Adipocyte (in vitro differentiated cells): ENCODE measurements at places on chromosomes 1 and 21.

- DNase-seq = no peak
Observed at GRCh38 chr1:61282387-61282786, 200.0 kb downstream of the NFIA start.

DNA sequence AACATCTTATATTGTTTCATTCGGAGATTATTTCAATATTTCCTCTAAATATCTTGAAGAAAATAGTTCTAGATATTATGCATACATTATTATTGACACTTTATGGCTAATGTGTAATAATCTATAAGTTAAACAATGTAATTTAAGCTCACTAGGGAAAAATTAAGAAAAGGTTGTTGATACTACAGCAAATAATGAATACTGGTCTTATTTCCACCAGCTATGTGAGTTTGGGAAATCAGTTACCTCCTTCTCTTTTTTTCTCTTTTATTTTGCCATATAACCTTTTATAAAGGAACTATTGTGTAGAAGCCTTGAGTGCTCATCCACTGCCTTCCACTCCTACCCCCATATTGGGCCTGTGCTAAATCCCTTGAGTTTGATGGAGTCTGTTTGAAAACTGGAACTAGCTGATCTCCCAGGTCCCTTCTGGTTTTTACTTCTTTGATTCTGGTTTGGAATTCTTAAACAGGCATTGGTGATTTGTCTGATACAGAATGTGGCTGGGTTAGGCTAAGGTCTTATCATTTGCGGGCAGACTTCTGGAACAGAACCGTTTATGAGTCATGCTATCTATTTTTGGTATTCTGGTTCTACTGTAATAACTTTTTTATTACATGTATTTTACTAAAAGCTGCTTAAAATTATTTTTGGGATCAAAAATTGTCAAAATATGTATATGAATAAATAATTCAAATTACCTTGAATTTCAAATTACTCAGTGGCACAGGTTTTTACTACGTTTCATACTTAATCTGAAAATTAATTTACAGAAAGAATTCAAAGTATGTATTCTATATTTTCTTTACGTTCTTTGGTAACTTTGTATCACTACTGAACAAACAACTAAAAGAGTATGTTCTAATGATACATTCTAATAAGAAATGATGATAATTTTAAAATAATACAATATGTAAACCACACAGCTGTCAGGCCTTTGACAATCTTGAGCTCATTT is 5.0 kb upstream of the CDC14A start:
- no peak for DNase-seq

DNA sequence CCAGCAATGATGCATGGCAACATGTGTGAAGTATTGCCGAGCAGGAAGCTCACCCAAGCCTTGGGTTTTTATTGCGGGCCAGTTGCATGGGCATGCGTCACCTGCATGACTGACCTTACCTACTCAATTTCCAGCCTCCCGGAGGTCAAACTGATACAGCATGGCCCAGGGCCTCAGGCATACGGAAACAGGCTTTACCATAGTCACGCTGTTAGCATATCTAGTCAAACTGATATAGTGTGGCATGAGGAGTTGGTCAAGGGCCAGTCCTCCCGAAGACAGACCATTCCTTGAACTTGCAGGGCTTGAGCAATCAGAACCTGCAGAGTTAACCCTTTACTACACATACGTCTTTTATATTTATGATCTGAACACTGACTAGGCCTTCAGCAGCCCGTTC is 6.4 kb upstream of the DUSP12 start:
- no peak for DNase-seq

DNA sequence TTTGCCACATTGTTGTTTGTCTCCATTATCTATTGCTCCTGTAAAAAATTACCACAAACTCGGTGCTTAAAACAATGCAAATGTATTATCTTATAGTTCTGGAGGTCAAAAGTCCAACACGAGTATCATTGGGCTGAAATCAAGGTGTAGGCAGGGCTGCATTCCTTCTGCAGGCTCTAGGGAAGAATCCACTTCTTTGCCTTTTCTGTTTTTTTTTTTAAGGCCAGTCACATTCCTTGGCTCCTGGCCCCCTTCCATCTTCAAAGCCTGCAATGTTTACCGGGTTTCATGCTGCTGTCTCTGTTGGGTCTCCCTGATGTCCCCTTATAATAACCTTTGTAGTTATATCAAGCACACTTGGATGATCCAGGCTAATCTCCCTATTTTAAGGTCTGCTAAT is 212.7 kb downstream of the PTBP2 start:
- DNase-seq = no peak

- DNase-seq = peak; percentile 54
Observed at GRCh38 chr1:183238071-183238470, 52.0 kb downstream of the LAMC2 start.

- DNase-seq = no peak
Observed at GRCh38 chr1:214402613-214403083, 121.7 kb downstream of the SMYD2 start.

DNA sequence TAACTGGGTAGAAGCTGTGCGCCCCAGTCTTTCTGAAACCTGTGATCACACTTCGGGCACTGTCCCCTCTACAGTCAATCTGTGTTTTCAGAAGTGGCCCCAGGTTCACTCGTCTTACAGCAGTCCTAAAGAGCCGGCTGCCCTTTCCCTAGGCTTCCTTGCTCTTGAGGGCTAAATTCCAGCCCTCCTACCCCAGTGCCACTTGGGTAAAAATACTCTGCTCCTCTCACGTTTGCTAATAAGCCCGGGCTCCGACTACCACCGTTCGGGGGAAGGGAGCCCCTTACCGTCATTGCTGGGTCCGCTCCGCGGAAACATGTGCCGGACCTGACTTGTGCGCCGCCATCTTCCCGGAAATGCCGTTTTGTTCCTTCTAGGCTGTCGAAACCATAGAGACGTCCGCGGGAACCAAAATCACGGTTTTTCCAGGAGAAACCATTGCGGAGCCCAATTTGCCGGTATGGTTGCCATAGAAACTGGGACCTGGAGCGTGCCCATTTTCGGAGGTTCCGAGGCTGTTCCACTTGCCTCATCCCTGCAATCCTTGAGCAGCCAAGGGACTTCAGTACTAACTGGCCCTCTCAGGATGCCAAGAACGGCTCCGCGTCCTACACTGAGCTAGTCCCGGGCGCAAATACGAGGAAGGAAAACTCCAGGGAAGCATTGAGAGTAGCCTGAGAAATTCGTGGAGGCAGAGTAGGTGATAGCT is at the start of gene GPATCH4:
TSS of gene GPATCH4 (minus strand) at position 358 of the 709 bp plus-strand sequence.
- peak; percentile 98 for DNase-seq

GRCh38 chr21:37593015-37593414 is 226.4 kb downstream of the DYRK1A start:
- DNase-seq = no peak

DNA sequence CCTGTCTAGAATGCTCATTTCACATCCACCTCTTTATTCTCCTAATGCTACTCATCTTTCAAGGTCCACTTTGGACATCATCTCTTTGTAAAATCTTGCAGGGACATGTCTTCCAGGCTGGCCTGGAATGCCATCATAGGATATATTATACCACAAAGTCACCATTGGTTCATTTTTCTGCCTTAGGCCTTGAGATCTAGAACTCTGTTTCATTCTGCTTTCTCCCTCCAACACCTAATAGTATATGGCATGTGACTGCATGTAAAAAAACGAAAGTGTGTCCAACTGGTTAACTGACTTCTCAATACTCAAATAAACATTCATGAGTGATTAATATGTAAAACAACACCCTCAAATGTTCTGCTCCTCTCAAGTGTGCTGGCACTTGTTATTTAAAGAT is 84.1 kb downstream of the RGS2 start:
- DNase-seq = no peak

DNA sequence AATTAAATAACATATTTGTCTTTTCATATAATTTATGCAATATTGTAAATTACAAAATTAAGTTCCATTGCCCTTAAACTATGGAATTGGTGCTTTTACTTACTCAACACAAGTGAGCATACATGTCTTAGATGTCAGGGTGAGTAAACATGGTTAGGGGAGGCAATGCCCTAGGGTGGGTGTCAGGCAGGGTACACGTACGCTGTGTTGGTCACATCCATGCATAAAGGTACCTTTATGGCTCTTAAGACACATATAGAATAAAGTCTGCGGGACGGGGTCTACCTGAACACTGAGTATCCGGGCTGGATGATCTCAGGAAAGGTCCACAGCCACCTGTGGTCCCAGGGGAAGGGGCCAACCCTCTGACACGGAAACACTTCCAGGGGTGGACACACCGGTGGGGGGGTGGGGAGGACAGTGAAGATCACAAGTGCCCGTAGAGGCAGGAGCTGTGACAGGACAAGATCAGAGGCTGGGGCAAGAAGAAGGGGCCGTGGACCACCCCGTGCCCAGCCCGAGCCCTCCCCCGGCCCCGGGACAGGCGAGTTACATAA is 720 bp downstream of the LIN9 start:
- no peak for DNase-seq

DNA sequence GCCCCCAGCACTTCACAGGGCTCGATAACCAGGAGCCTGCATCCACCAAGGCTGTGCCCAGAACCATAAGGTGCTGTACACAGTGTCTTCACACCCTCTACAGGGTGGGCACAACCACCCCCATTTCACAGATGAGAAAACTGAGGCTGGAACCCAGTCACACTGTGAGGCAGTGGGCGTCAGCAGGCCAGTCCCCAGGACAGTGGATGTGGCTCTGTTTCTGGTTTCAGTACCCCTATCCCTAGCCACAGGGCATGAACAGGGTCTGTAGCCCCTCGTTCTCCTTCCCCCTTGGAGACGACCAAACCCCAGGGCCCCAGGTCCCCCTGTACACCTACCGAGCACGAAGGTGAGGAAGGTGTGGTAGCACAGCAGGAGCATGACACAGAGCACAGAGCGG is 27.6 kb downstream of the TTC39A start:
- no peak for DNase-seq

DNA sequence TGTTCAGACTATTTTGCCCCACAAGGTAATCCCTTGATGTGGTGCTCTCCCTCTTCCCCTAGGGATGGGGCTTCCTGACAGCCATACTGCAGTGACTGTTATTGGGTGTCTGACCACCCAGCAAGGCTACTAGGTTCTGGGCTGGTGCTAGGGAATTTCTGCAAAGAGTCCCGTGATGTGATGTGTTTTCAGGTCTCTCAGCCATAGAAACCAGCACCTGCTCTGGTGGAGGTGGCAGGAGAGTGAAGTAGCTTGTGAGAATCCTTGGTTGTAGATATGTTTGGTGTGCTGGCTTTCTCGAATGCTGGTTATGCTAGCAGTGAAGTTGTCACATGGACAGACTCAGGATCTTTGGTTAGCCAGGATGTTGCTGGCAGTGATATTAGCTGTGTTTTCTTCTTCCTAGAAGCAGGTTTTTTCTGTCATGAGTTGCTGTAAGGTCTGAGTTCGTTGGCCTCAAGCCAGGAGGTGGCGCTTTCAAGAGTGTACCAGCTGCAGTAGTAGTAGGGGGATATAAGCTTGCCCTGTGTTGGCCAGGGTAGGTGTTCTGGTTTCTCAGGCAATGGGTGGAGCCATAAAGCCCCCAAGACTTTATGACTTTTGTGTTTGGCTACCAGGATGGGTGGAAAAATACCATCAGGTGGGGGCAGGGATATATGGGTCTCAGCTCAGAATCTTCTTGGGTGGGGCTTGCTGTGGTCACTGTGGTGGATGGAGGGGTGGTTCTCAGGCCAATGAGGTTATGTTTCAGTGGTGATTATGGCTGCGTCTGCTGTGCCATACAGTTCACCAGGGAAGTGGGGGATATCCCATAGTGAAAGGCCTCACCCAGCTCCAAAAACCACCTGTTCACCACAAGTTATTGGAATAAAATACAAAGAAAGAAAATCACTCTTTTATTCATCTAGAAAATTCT is 1112.3 kb downstream of the KCNT2 start:
- no peak for DNase-seq
